ENCODE measurements at places on chromosomes 4 and X.

DNA sequence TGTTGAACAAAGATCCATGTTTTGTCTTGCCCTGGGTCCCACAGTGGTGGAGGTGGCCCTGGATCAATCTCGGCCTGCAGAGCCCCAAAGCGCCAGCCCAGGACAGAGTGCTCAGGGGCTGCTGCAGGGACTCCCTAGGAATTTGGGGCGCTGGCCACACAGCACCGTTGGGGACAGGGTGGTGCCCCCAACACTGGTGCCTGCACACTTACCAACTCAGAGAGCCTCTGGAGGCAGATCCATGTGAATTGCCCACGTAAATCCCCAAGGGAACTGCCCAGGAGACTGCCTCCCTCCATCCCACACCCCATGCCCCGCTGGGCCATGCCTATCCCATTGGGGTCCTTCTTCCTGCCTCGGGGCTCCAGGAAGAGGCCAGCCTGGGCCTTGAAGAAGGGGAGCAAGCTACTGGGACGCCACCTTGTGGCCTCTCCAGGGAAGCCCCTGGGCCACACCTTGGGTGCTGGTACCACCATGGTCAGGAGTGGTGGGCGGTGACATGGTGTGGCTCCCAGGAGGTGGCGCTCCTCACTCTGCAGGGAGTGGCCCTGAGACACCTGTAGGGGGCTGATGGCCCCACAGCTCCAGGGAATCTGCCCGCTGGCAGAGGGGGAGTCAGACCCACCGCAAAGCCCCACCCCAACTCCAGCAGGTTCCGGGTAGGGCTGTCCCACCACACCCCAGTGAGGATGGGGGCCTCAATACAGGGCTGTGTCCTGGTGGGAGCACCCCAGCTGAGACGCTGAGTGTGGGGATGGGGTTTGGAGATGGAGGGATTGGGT lies 22.8 kb downstream of the CFAP99 start:
- DNase-seq, result peak; percentile 45
- no peaks in the 10 kb centered on the region for H3K27me3 ChIP-seq
- H3K27ac ChIP-seq, result no peak overlapping the region

DNA sequence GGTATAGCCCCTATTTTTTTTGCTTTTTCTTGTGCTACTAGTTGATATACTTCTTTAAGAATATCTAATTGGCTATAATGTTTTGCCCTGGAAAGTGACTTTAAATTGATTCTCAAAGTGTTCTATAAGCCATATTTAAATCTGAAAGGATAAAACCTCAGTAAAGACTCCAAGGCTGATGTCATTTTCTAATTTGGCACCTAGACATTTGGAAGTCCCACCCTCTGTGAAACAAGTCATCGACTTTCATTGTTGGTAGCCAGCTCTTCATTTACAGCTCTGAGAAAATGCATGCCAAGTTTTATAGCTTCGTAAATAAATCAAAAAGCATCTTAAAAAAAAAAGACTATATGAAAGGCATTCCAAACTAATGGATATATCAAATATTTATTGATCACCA lies 18.0 kb upstream of the STAG2 start:
- H3K27ac ChIP-seq, result no peak overlapping the region
- no peaks in the 10 kb centered on the region for H3K27me3 ChIP-seq
- DNase-seq, result no peak
- no peaks in the 10 kb centered on the region for H3K4me1 ChIP-seq
- peaks cover 1% of the 10 kb centered on the region for H3K36me3 ChIP-seq
- no peak overlapping the region for H3K4me3 ChIP-seq

- peak overlapping the region; percentile 88 for H3K27ac ChIP-seq
- DNase-seq, result no peak
- no peak overlapping the region for H3K4me3 ChIP-seq
Observed at GRCh38 chr4:151314010-151314355, 11.4 kb downstream of the SH3D19 start.

DNA sequence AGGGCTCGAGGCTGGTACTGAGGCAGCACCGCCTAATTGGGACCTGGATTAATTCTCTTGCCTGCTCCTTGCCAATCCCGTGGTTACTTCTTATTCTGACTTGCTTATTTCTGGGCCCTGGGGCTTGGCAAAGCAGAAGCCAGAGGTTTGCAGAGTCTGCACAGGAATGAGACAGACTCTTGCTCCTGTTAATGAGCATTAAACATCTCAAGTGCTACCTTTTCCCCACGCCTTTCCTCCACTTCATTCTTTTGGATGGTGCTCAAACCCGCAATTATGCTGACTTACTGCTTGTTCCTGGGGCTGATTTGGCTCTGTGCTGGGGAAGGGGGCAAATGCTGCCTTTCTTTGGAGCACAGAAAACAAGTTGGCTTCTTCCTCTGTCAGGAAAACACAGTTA lies 16.5 kb upstream of the STOX2 start:
- no peak overlapping the region for H3K4me3 ChIP-seq
- DNase-seq, result no peak
- no peak overlapping the region for H3K27ac ChIP-seq
- no peaks in the 10 kb centered on the region for H3K27me3 ChIP-seq
- H3K4me1 ChIP-seq, result no peaks in the 10 kb centered on the region
- H3K36me3 ChIP-seq, result no peaks in the 10 kb centered on the region

- no peaks in the 10 kb centered on the region for H3K36me3 ChIP-seq
- H3K4me3 ChIP-seq, result no peak overlapping the region
Observed at GRCh38 chrX:117147249-117147648, 684.5 kb upstream of the CT83 start.

GRCh38 chr4:152689615-152690501 lies 10.1 kb upstream of the TMEM154 start:
- no peak overlapping the region for H3K27ac ChIP-seq
- peaks cover 4% of the 10 kb centered on the region for H3K27me3 ChIP-seq
- no peaks in the 10 kb centered on the region for H3K36me3 ChIP-seq
- no peak overlapping the region for H3K4me3 ChIP-seq
- no peak for DNase-seq

GRCh38 chrX:40227125-40227524 lies 129.4 kb upstream of the BCOR start:
- H3K4me3 ChIP-seq, result no peak overlapping the region
- no peak overlapping the region for H3K27ac ChIP-seq
- H3K27me3 ChIP-seq, result no peaks in the 10 kb centered on the region
- no peaks in the 10 kb centered on the region for H3K4me1 ChIP-seq
- no peaks in the 10 kb centered on the region for H3K36me3 ChIP-seq

DNA sequence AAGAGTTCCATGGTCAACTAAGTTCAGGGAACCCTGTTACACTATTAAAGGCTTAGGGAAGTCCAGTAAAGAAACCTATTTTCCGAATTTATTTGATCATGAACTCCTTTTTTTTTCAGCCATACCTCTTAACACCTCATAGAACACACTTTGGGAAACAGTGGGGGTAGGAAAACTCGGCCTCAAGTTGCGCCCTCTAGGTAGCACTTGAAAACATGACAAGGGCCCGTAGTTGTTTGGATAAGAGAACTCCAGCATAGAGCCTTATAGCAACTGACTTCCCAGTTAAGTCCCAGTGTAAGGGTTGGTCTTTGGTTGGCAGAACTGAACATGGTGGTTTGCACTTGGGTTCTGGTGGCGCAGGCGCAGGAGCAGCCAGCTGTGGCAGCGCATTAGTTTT lies 14.4 kb downstream of the OGT start:
- no peaks in the 10 kb centered on the region for H3K27me3 ChIP-seq
- H3K27ac ChIP-seq, result no peak overlapping the region
- H3K4me3 ChIP-seq, result no peak overlapping the region
- no peak for DNase-seq

- no peak overlapping the region for H3K4me3 ChIP-seq
- peaks cover 36% of the 10 kb centered on the region for H3K4me1 ChIP-seq
- H3K27ac ChIP-seq, result peak overlapping the region; percentile 86
Observed at GRCh38 chr4:38279077-38279476, 318.9 kb downstream of the PTTG2 start.
